ENCODE measurements at places on chromosomes 16 and 17. TPM values are rescaled to one million over a fixed set of nuclear protein-coding genes. Genes with fewer than 3 reads are reported as not detected.

GRCh38 chr17:10384175-10384574 lies 11.4 kb upstream of the MYH13 start:
- no peak for DNase-seq

- DNase-seq, result no peak
Measured at GRCh38 chr17:33436321-33436720, 143.2 kb upstream of the ASIC2 start.

SEZ6L2 gene
- total RNA-seq, result 0.55 TPM

TEDC2 gene
- total RNA-seq, result 0.63 TPM

NEUROD2 gene
- not detected for total RNA-seq

DNA sequence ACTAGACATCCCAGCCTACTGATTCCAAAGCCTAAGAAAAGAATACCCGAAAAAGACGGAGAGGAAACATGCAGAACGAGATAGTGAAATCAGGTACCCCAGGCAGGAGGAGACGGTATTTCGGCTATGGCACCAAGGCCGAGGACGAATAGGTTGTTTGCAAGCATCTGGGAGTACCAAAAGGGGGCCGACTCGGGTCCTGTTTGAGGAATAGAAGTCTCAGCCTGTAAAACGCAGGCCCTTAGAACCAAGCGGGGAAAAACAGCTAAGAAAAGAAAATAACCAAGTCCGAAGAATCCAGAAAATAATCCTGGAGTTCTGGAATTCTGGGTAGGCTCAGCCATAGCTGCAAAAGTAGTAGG lies 537 bp downstream of the SLC35B1 start:
- DNase-seq, result no peak

DNA sequence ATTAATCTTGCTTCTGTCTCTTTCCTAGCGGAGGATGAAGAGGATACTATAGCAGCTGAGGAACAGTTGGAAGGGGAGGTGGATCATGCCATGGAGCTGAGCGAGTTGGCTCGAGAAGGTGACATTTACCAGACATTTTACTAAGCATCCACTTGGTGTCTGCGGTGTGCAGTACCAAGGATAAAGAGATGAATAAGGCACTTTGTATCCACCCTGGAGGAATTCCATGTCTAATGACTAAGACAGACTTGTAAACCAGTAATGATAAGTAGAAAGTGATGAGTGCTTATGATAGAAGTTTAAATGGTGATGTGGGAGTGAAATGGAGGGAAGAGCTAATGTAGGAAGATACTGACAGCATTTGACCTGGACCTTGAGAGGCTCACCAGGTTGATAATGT lies 12.0 kb downstream of the SRCAP start:
- no peak for DNase-seq

TBC1D16 gene
- 16.4 TPM for total RNA-seq
